ENCODE measurements at places on chromosomes 12 and 14.

GRCh38 chr14:76615331-76615730 lies 145.9 kb upstream of the VASH1 start:
- DNase-seq: no peak

- DNase-seq: peak; percentile 81
Observed at GRCh38 chr12:47808050-47808449, 11.7 kb downstream of the HDAC7 start.

DNA sequence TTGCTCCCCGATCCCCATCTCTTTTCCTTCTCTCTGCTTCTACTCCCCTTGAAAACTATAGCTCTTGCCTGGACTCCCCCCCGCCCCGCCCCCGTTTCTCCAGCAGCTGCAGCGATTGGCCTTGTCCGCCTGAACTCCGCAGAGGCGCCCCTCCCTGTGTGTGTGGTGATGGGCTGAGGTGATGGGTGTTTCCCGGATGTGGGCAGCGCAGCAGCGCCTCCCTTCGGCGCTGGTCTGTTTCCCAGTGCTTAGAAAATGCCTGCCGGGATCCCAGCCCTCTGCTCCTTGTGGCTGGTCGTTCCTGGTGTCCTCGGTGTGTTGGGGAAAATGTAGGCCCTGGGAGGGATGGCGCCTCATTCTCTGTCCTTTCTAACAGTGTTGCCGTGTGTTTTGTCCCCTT lies 43.3 kb downstream of the GALNT8 start:
- DNase-seq: no peak

DNA sequence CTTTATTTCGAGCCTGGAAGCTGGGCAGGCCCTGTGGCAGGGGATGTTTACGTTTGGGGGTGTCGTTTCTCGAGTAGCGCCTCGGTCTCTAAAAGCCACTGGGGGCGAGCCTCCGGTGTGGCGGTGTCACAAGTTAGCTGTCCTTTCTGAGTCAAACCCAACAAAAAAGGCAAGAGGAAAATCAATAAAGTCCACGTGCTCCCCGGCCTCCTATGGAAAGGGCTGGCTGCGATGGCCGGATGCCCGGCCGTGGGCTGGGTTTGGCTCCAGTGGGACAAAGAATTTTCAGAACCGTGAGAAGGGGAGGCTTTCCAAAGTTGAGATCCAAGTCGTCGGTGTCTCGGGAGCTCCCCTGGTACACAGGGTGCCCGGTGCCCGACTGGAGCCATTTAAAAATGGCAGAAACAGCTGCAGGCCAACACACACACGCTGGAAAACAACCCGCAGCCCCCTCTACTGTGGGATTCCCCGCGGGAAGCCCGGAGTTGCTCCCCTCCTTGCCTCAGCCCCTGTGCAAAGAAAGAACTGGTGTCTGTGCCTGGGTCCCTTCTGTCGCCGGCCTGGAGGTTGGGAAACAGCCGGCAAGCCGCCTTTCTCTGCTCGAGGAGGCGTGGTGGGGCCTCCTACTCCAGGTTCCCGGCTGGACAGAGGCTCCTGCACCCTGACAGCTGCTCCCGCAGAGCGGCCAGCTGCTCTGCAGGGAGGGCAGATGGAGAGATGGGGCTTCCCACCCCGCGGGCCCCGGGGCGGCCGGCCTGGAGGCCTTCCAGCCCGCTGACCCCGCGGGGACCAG lies 1.9 kb downstream of the BCL7A start:
- DNase-seq: peak; percentile 60

DNA sequence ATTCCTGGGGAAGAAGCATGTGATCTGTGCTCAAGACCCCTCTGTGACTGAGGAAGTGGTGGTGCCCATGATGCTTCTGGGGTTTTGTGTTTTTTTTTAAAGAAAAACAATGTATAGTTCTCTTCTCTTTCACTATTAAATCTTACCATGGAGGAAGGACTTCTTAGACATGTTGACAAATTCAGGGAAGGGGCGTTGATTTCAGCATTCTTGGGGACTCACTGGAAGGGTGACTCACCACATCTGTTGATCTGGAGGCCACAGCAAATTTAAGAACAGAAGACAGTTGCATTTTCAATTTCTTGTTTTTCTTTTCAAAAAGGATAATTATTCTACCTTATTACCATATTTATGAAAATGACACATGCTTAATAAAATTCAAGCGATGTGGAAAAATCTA lies 152.9 kb upstream of the RTL1 start:
- no peak for DNase-seq

DNA sequence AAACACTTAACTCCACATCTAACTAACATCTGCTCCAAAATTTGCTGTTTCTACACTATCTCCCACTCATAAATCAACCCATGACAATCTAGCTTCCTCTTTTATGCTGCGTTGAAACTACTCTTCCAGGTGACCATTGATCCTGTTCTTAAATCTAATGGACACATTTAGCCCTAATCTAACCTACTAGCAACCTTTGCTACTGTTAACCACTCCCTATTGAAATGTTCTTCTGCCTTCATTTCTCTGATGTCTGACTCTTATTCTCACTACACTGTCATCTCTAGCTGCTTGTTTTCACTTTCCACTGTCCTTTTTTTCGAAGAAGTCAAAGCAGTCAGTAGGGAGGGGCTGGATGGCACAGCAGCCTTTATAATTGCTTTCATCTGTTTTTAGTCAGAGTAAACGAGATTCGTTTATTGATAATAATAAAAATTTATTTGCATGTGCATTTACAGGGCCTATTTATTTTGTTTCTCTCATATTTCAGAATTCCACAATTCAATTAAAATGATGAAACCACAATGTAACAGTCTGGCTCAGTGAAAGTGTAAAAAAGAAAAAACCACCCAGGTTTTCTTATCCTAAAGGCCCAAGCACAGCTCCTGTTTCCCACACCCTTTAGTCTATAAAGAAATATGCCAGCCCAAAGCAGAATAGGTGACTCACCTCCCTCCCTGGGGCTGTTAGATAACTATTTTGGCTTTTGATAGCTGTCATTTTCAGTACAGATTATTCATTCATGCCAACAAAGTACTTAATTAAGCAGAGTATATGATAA lies 44.9 kb downstream of the ATP2B1 start:
- no peak for DNase-seq

GRCh38 chr14:104149617-104150135 lies 11.3 kb downstream of the KIF26A start:
- DNase-seq: no peak

GRCh38 chr12:124460771-124461170 lies 106.6 kb downstream of the NCOR2 start:
- DNase-seq: no peak

GRCh38 chr14:74979029-74979428 lies 23.6 kb upstream of the PGF start:
- no peak for DNase-seq

DNA sequence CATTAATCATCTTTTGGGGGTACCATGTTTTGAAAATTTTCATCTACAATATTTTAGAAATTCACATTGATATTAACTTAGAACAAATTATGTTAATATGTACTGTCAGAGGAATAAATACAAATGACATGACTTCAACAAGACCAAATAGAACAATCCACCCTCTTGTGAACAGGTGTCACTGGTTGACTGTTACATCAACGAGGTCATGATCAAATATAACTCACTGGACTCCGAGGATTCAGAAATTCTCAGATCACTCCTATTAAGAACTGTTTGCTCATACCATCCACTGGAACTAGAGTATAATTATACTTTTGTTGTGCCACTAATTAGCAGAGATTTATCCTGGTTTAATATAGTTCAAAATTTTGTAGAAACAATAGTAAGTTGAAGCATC lies 318.8 kb downstream of the PRKD1 start:
- DNase-seq: no peak

GRCh38 chr14:70663707-70664179 lies 22.0 kb downstream of the TTC9 start:
- peak; percentile 73 for DNase-seq

DNA sequence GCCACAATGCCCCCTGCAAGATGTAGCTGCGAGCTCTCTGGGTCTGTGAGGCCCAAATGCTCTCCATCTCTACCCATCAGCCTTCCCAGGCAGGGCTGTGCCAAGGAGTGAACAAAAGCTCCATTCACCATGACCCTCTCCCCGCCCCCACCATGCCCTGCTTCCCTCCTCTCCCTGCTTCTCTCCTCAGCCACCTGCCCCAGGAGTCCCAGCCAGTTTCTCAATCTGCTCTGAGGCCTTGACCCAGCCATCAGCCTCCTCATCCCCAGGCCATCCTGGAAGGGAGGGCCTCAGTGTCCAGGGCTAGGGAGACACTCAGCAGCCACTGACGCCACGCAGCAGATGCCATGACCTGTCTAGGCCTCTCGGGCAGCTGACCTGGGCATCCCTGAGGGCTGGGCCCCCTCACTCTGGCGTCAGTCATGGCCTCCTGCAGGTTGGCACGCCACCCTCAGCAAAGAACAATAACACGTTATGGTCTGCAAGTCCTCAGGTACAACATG lies 8.5 kb upstream of the KRT5 start:
- no peak for DNase-seq

- no peak for DNase-seq
Observed at GRCh38 chr12:126493366-126494108, 1428.3 kb downstream of the AACS start.

GRCh38 chr12:87491089-87491488 lies 538.1 kb downstream of the C12orf50 start:
- DNase-seq: no peak

DNA sequence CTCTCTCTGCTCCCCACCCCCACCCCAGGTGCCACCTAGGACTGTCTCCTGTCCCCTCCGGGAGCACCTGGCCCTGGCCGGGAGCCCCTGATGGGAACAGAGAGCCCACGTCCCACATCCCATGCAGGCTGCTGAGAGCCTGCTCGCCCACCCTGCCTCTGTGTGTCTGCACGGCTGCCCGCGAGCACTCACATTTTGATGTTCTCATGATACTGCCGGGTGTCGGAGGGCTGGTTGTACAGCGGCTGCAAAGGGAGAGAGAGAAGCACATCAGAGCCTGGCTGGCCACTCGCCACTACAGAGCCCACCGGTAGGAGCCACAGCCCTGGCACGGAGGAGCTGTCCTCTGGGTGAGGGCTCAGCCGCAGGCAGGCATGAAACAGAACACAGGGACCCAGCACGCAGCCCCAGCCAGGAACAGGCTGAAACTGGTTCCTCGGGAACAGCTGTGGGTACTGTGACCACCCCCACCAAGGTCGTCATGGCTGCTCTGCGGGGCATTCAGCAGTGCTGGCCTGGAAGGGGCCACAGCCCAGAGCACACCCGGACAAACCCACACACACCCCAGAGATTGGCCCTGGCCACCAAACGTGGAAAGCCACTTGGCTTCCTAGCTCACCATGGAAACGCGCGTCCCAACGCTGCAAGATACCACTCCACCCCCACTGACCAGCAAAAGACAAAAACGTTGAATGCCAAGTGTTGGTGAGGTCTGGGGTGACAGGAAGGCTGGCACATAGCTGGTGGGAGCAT lies 117.6 kb downstream of the NCOR2 start:
- DNase-seq: no peak

- DNase-seq: no peak
Observed at GRCh38 chr12:92908108-92908507, 21.0 kb downstream of the EEA1 start.

GRCh38 chr12:111482462-111482861 lies 76.7 kb downstream of the SH2B3 start:
- no peak for DNase-seq

Data from stimulated activated naive B cell treated with anti-CD40 and anti-IgM and Interleukin-4, amounts not matched to agents 10 μg/mL and 1 μg/mL and 100 μg/mL, for 72 hours (primary cell).